ENCODE measurements at places on chromosomes 1 and 21.

DNA sequence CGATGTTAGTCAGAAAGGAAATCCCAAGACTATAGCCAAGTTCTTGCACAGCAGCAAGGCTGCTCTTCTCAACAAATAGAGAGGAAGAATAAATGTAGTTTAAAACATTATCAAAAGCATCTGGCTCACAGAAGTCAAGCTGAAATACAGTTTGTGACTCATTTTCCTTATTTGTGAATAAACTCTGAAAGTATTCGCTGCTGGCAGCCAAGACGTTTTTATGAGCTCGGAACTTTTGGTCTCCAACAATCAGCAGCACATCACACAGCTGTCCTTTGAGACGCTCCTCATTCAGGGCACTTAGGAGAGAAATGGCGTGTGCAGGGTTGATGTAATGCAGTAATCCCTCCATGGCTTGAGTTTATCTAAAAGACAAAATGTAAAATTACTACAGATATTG is 16.4 kb downstream of the ZBTB21 start:
- no peak for DNase-seq

DNA sequence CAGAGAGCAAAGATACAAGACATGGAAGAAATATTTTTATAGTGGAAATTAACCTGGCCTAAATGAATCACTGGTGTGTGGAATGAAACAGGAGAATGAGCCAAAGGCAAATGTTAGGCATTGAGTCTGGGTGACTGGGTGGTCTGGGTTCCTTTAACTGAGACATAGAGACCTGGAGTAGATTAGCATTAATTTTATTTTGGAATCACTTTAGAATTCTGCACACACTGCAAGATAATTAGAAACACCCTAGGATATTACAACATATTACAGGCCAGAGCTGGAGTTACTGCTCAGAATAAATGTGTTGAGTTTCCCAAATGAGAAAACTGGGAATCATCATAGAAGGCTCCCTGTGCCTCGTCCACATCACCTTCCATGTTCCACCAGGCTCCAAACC is 85.5 kb downstream of the PLPPR5 start:
- DNase-seq = no peak

DNA sequence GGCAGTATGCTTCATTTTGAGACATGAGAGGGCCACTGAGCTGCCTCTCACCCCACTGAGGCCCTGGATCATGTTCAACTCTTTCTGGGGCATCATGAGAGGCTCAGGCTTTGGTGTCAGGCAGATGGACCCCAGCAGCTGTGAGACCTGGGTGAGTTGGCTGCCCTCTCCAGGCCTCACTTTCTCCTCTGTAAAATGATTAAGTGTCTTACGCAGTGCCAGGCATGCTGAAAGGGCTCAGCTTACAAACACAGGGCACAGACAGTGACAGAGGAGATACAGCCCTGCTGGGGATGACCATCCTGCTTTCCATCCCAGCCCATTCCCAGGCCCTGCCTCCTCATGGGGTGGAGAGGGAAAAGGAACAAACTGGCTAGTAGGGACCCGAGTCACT is 387.4 kb downstream of the MATN1 start:
- no peak for DNase-seq

- DNase-seq = no peak
Measured at GRCh38 chr1:170594066-170594626, 62.2 kb downstream of the GORAB start.

DNA sequence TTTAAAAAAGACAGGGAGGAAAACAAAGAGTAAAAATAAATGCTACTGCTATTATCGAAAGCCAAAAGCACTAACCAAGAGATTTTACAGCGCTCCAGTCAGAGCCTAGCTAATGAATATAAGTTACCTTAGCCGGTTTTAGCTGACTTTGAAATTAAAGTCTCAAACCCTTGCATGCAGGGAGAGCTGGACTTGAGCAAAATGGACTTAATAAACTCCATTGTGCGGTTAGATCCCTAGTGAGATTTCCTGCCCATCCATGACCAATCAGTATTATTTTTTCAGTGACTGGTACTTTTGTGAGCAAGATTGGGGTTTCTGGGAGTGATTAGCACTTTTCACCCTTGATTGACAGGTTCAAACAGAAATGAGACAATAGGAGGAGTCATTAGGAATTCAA is 333.4 kb upstream of the ADGRL2 start:
- DNase-seq = no peak

GRCh38 chr1:87706779-87707228 is 378.1 kb downstream of the LMO4 start:
- no peak for DNase-seq

GRCh38 chr1:209455145-209455544 is 128.4 kb upstream of the CAMK1G start:
- DNase-seq = no peak

GRCh38 chr1:31793086-31793485 is 22.7 kb downstream of the SPOCD1 start:
- DNase-seq = no peak

- DNase-seq = no peak
Measured at GRCh38 chr1:202143768-202144401, 652 bp downstream of the ARL8A start.

DNA sequence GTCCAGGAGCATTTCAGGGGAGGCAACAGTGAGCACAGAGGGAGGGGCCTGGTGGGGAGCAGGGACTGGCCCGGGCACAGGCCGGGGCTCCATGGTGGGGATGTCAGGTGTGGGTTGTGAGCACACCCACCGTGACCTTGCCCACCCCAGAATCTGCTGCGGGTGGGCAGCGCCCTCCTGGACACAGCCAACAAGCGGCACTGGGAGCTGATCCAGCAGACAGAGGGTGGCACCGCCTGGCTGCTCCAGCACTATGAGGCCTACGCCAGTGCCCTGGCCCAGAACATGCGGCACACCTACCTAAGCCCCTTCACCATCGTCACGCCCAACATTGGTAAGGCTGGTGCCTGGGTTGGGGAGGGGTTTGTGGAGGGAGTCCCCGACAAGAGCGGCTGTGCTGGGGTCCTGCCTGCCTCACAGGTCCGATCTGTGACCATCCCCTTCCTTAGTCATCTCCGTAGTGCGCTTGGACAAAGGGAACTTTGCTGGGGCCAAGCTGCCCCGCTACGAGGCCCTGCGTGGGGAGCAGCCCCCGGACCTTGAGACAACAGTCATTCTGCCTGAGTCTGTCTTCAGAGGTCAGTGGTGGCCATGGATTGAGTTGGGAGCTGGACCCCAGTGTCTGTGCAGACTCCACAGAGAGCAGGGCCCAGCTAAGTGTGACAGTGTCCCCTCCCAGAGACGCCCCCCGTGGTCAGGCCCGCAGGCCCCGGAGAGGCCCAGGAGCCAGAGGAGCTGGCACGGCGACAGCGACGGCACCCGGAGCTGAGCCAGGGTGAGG is 14.3 kb downstream of the PSRC1 start:
- DNase-seq = no peak

- DNase-seq = no peak
Measured at GRCh38 chr1:231841616-231842344, 215.2 kb downstream of the DISC1 start.

Measured in activated CD8-positive, alpha-beta memory T cell treated with anti-CD3 and anti-CD28 coated beads for 1 hour (primary cell).